ENCODE measurements at places on chromosomes 6 and 20.

GRCh38 chr20:50004229-50004628, 21.4 kb downstream of the SNAI1 start:
- no peak for DNase-seq

DNA sequence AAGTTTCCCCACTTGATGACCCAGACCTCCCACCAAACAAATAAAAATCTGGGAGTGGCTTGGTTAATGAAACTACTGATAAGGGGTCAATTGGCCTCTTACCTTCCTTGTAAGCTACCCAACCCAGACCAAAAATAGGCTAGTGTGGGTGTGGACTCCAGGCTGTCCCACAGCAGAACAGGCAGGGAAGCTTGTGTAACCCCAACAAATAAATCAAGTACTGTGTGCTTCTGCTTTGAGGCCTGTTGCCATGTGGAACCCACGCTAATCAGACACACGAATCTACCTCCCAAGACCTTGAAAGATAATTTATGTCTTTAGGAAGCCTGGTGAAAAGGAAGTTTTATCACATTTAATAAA, 33.7 kb upstream of the PAQR8 start:
- DNase-seq = no peak

DNA sequence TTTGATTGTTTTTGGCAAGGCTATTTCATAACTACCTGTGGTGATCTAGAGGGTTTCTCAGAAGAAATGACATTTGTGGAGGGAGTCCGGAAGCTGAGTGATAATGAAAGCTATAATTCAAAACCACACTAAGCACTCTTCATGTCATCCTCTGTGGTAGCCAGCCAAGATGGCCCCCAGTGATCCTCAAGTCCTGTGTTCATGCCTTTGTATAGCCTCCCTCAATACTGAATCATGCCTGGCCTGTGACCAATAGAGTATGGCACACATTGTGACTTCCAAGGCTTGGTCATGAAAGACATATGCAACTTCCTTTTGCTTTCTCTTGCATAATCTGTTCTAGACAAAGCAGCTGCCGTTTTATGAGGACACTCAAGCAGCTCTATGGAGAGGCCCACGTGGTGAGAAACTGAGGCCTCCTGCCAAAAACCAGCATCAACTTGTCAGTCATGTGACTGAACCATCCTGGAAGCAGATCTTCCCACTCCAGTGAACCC, 12.8 kb upstream of the DNAAF9 start:
- no peak for DNase-seq

DNA sequence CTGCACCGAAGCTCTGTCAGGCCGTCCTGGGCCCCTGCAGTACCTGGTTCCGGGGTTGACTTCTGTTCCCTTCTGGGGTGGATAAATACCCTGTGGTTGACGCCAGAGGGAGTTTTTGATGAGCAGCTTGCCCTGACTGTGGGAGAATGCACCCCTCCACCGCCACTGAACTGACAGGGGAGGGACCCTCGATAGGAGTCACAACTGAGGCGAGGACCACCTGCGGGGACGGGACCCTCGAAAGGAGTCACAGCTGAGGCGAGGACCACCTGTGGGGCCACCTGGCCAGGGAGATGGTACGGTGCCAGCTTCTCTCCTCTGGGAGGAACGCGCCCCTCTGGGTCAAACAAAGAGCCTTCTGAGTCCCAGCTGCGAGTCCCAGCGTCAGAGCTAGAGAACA, 100.1 kb upstream of the FRMD1 start:
- DNase-seq = no peak

- no peak for DNase-seq
Measured at GRCh38 chr6:100296810-100297544, 167.7 kb downstream of the SIM1 start.

DNA sequence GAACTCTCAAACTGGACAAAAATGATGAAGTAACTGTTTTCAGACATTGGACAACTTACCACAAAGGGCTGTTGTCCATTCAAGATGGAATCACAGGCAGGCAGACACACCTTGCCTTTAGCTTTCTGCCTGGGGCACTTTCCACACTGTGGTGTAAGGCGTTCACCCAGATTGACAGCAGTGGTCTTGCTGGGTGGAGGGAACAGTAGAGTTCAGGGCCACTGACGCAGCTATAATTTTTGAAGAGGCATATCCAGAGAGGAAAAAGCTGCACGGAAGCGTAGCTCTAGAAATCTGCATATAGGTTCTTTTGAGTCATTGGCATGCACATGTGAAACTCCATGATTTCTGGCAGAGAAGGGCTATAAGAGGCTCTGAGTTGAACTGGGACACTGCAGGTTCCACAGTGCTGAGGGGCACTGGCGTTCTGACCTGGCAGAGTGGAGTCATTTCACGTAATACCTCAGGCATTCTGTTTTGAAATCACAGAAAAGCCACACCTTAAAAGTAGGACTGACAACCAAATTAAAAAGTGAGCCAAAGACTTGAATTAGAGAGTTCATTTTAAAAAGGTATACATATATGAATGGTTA, 105.0 kb upstream of the EDN1 start:
- DNase-seq = no peak

DNA sequence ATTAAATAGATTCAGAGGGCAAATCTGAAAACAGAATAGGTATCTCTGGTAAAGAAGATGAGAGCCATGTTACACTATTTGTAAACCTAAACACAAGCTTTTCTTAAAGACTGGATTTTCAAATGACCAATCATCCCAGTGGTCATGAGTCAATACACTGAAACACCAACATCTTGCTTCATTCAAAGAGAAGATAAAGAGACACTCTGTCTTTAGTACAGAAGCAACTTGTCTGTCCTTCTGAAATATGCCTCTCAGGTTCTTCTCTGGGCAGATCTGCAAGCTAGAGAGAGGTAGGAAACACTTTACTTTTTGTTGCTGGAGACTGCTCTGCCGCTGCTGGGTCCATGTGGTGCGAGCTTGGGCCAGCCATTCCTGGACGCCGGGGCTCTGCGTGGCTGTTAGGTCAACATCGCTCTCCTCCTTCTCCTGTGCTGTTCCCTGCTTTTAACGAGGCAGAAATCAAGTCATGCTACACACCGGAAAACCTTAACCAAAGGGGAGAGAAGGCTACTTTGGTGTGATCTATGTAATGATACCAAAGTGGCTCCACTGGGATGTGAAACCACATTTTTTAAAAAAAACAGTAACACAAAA, 368.2 kb downstream of the SYNE1 start:
- DNase-seq = no peak

DNA sequence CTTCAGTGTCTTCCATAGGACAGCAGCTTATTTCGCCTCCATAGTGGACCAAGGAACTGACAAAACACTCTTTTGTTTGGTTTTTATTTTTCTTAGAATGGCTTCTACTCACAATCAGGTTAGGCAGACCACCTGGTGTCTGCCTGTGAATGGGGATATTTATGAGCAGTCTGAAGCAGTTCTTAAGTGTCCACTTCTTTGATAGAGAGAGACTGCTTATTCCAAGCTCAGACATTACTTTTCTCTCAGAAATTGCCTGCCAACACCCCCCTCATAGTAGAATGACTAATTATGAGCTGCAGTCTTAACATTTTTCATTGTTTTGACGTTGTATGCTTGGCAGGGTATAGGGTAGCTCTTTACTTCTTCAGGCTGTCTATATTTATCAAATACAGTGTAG, 174.7 kb downstream of the ZFAND3 start:
- DNase-seq = no peak

DNA sequence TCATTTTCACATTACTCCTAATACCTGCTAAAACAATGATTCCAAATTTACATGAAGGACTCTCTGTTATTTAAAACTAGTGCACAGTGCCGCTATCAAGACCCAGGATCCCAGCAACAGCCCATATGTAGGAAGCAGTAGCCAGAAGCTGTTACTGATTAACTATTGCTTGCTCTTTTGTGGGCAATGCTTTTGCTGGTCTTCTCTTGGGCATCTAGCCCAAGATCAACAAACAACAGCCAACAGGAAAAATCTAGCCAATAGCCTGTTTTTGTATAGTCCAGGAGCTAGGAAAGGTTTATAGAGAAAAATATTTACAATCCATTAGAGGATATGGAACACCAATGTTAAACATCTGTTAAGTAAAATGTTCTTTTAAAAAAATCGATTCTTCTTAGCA, 22.1 kb upstream of the TENT5A start:
- DNase-seq = no peak

GRCh38 chr20:50409495-50409894, 100.7 kb upstream of the PTPN1 start:
- no peak for DNase-seq

- DNase-seq = no peak
Measured at GRCh38 chr6:139452148-139452876, 77.9 kb upstream of the CITED2 start.

GRCh38 chr20:60144404-60144803, 186.2 kb downstream of the CDH26 start:
- no peak for DNase-seq

- no peak for DNase-seq
Measured at GRCh38 chr6:39841291-39841690, 49.1 kb downstream of the DAAM2 start.

DNA sequence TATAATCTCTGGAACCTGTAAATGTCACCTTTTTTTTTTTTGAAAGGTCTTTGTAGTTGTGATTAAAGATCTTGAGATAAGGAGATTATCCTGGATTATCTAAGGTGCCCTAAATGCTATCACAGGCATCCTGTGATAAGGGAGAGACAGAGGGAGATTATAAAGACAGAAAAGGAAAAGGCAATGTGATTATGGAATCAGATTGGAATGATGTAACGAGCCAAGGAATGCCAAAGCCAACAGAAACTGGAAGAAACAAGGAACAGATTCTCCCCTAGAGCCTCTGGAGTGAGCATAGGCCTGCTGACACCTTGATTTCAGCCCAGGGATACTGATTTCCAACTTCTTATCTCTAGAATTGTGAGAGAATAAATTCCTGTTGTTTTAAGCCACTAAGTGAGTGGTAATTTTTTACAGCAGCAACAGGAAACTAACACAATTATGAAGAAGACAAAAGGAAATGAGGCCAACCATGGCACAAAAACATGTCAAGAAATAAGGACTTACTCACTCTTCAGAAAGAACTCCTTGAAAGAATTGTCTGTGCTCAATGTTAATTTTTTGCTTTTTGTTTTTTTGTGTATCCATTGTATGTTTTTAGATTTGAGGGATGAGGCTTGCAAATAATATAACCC, 82.7 kb downstream of the CFAP61 start:
- DNase-seq = no peak

DNA sequence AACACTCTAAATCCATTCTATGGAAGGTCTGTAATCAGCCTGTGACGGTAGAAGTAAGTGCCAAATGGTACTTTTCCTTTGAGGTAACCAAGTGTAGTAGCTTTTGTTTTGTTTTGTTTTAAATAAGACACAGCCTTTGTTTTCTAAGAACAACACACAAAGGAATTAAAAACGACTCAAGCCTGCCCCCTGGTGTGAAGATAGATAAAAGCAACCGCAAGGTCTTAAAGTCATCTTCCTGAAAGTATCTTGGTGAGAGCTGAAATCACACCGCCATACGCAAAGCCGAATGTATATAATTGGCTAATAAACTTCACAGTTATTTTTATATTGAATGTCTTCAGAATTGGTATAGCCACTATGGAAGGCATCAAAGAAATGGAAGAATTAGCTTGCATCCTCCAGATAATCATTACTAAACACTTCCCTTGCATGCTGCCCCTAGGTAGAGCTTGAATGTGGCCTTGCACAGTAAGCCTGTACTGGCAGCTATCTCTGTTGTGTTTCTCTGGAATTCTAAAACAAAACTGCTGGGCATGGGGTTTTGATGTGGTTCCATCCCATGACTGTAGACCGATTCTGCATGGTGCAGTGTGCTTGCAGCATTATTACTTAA, 95.6 kb downstream of the LAMP5 start:
- DNase-seq = peak; percentile 11
